Right forelimb (tissue), 1 donor: ENCODE measurements at places on chromosomes 4 and X.

GRCh38 chrX:129653971-129654651, 645 bp downstream of the APLN start:
- no peak for DNase-seq

DNA sequence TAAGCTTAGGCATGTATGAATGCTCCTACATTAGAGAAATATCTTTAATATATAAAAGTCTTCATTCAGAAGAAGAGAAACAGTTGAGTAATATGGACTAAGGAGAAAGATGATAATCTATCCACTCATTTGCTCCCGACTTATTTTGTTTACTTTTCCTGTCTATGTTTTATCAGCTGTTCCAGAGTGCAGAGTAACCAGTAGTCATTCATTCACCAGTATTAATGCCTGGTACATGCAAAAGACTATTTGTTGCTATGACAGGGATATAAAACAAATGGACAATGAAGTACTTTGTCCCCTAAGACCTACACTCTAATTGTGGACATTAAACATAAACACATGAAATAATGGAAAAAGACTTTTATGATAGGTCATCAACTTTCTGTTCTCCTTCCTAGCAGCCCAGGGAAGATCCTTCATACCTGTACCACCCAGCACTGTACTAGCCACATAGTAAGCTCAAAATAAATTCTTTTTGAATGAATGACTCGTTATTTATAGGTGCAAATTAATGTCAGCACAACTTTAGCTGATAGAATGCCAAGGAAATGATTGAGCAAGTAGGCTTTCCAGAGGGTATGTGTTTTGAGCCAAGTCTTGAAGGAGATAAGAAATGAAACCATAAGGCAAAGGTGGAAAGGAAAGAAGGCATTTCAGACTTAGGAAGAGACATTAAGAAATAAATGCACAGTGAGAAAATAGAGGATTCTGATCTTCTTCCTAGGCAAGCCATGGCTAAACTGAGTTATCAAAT, 45.0 kb upstream of the IL13RA1 start:
- no peak for DNase-seq

- DNase-seq: no peak
These were observed 144.4 kb downstream of the GLRA2 start for GRCh38 chrX:14673764-14674163.

DNA sequence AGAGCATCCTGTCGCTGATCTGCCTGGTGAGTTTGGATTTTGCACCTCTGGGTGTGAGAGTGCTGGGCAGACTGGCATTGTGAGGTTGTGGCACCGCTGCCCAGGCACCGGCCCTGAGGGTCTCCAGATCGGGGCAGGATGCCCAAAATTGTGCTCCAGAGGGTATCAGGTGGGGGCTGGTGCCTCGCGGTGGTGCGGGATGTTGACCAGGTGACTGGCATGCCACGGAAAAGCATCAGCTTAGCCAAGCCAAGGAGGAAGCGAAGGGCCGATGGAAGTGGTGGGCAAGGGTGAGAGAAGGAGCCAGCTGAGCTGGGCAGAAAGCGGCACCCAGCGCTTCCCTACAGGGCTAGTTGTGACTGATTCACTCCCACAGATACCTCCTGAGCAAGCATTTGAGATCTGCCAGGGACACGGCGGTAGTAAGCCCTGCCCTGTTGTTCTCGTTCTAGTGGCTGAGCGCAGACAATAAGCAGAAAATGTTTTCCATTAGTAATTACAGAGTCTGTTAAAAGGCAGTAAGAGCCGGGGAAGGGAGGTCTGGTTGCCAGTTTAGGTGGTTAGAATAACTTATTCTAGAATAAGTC, 809 bp downstream of the ZFP92 start:
- DNase-seq: no peak

DNA sequence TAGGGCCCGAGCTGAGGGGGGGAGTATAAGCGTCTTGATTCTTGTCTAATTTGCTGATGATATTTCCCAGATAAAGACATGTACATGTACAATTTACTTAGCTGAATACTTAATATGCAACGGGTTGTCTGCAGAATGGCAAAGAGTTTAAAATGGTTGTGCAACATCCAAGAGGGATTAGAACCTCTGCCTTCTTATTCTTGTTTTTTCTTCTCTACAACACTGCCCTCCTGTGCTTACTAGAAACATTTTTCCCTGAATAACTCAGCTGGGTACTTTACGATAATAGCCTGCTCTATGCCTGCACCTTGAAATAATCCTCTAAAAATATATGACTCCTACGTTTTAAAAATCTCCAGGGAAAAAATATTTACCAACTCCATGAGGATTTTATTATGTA, 41.8 kb downstream of the INTS12 start:
- no peak for DNase-seq

GRCh38 chrX:22128961-22129360, 96.8 kb downstream of the PHEX start:
- DNase-seq: no peak
